ENCODE measurements at places on chromosomes 16 and 17. TPM values are rescaled to one million over a fixed set of nuclear protein-coding genes. Genes with fewer than 3 reads are reported as not detected.

GRCh38 chr17:15247891-15248529 is 17.1 kb downstream of the PMP22 start:
- H3K27me3 ChIP-seq = peaks cover 2% of the 10 kb centered on the region
- H3K4me1 ChIP-seq = no peaks in the 10 kb centered on the region
- no peak overlapping the region for H3K4me3 ChIP-seq
- no peak overlapping the region for H3K27ac ChIP-seq

DNA sequence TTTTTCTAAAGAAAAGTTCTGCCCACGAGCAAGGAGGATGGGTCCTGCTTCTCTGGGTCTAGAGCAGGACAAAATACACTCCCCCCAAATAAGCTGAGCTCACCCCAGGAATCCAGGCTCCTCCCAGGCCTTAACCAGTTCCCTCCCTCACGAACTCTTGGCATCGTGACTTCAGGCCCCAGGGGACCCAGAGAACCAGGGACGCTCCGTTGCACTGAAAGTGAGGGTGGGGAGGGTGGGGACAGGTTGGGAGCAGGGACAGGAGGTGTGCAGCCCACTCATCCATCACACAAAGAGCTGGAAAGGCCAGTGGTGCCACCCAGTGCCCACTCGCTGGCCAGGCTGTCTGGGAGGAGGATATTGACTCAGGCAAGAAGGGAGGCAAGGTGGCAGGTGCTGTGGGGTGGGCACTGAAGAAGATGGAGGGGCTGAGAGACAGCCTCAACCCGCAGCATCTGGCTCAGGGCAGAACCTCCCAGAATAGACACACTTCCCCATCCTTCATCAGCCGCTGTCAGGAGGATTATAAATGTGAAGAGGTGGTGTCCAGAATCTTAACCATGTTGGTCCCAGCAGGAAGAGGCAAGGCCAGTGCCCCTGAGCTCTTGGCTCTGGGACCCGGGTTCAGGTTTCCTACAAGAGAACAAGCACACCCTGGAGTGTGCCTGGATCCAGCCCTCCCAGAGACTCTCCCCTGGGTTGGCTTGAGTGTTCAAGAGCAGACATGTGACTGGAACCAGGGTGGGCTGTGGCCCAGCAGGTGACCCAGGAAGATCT is 67.9 kb upstream of the RPL38 start:
- H3K4me1 ChIP-seq = no peaks in the 10 kb centered on the region
- DNase-seq = no peak
- no peaks in the 10 kb centered on the region for H3K36me3 ChIP-seq
- no peak overlapping the region for H3K27ac ChIP-seq
- peaks cover 7% of the 10 kb centered on the region for H3K27me3 ChIP-seq
- H3K4me3 ChIP-seq = no peak overlapping the region

- peaks cover 9% of the 10 kb centered on the region for H3K4me1 ChIP-seq
- no peak overlapping the region for H3K27ac ChIP-seq
- H3K27me3 ChIP-seq = peaks cover 3% of the 10 kb centered on the region
- no peak overlapping the region for H3K4me3 ChIP-seq
- DNase-seq = no peak
- no peaks in the 10 kb centered on the region for H3K36me3 ChIP-seq
Measured at GRCh38 chr16:55700961-55701360, 45.2 kb downstream of the SLC6A2 start.

DNA sequence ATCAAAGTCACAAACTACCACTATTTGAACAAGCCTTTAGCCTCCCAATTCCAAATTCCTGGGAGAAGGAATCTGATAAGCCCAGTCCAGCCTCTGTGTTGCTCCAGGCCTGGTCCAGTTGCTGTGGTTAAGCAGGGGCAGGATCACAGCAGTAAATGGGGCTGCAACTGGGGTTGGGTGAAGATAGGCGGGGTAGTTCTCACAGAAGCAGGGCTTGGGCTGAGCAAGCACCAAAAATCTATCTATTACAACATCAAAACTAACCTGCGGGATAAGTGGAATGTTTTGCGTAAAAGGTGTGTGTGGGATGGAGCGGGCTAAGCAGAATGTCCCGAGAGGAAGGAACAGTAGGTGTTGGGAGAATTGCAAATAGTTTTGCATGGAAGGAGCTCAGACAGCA is 23.0 kb upstream of the RNF135 start:
- no peaks in the 10 kb centered on the region for H3K27me3 ChIP-seq
- H3K36me3 ChIP-seq = no peaks in the 10 kb centered on the region
- no peak overlapping the region for H3K27ac ChIP-seq
- peaks cover 3% of the 10 kb centered on the region for H3K4me1 ChIP-seq
- DNase-seq = no peak
- no peak overlapping the region for H3K4me3 ChIP-seq

Gene SEC14L5
- total RNA-seq = not detected

DNA sequence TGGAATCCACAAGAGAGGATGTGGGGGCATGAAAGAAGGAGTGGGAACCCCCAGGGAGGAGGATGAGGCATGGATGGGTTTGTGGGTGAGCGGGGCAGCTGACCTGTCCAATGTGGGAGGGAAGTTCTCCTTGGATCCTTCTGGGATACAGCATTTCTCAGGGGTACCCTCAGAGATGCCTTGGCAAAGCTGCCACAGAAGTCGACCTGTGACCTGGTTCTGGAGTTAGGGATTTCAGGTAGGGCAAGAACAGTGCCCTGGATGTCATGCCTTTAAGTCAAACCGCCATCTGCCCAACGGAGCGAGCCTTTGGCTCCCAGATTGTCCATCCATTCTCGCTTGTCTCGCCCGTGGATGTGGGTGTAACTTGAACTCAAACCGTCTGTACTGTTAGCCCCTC is 30.0 kb downstream of the WSCD1 start:
- no peaks in the 10 kb centered on the region for H3K27me3 ChIP-seq
- H3K36me3 ChIP-seq = no peaks in the 10 kb centered on the region
- no peaks in the 10 kb centered on the region for H3K4me1 ChIP-seq
- no peak overlapping the region for H3K27ac ChIP-seq
- no peak overlapping the region for H3K4me3 ChIP-seq

All from activated T-helper 2 cell treated with anti-CD3 and anti-CD28 coated beads, Interferon-gamma antibody, Interleukin-2, Interleukin-4, amounts not matched to agents 10 μg/mL and 5 μg/mL and 100 μg/mL, durations not matched to agents 14 hours and 24 hours and 36 hours (primary cell).